Neural progenitor cell (in vitro differentiated cells): ENCODE measurements at places on chromosomes 12 and 14.

GRCh38 chr12:27061317-27061716 lies 21.1 kb downstream of the C12orf71 start:
- DNase-seq, result no peak

DNA sequence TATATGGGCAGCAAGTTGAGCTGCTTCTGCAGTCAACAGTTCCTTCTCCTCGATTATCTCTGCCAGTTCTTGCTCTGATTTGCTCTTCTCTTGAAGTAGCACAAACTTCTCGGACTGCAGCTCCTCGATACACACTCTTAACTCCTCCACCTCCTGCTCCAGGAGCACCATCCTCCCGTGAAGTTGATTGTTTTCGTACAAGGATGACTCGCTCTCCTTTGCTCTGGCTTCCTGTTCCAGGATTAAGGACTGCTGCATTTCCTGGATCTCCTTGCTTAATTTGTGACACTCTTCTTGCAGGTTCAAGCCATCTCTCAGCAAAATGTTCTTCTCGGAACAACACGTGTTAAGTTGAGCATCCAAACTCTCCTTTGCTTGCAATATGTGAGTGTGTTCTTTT lies 56.2 kb upstream of the VPS33A start:
- no peak for DNase-seq

GRCh38 chr12:124626971-124627411 lies 59.6 kb upstream of the NCOR2 start:
- DNase-seq, result no peak

GRCh38 chr14:58464652-58465051 lies 37.1 kb downstream of the KIAA0586 start:
- DNase-seq, result no peak

DNA sequence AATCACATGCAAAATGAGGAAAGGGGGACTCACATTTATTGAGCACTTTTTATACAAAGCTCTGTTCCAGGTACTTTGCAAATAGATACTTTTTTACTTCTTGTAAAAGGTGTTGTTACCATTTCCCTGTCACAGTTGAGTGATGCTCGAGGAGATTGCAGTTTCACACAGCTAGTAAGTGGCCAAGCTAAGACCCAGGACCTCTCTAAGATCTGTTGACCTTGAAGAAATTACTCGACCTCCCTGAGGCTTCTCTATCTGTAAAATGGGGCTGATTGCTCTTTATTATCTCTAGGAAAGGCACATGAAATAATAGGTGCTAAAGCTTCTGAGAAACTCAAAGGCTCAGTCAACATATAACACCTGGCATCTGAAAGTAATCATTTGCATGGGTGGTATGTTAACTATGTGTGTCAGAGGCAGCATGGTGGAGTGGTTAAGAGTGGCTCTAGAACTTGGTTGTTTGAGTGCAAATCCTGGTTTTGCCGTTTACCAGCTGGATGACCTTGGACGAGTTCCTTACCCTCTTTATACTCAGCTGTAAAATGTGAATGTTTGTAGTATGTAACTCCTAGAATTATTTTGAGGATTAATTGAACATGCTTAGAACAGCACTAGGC lies 41.5 kb downstream of the IFT81 start:
- DNase-seq, result no peak

DNA sequence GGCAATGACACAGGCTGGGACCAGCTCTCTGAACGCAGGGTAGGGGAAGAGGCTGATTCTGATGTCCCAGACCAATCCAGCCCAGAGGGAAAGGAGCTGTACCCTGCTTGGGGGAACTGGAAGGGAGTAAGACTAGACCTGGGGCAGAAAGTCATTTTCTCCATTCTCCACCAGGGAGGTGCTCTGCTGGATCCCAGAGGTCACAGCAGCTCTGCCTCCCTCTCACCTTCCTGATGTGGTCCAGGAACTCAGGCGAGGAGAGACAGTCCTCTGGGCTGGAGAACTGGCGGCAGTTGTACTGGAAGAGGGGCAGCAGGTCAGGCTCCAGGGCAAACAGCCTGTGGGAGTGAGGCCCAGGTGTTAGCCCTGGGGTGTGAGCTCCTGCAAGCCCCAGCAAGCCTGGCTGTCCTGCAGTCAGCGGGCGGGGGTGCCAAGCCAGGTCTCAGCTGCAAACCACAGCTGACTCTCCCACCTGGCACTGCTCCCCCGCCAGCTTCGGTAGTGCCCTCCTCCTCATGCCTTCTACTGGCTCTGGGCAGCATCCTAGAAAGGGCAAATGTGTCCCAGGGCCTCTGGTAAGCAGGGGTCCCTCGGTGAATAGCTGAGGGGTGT lies 1.9 kb downstream of the NGB start:
- no peak for DNase-seq

- DNase-seq, result no peak
Observed at GRCh38 chr14:90676912-90677311, 139.3 kb downstream of the TTC7B start.

DNA sequence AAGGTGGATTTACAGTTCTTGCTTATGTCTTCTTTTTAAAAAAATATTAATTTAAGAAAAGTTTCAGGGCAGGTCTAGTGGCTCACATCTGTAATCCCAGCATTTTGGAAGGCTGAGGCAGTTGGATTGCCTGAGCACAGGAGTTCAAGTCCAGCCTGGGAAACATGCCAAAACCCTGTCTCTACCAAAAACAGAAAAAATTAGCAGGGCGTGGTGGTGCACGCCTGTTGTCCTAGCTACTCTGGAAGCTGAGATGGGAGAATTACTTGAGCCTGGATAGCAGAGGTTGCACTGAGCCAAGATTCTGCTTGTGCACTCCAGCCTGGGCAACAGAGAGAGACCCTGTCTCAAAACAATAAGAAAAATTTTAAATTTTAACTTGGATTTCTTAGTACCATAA lies 5.4 kb upstream of the TAS2R46 start:
- DNase-seq, result no peak

GRCh38 chr14:100892496-100893227 lies 10.9 kb downstream of the RTL1 start:
- no peak for DNase-seq

- DNase-seq, result no peak
Observed at GRCh38 chr12:72135021-72135301, 137.2 kb upstream of the TRHDE start.

DNA sequence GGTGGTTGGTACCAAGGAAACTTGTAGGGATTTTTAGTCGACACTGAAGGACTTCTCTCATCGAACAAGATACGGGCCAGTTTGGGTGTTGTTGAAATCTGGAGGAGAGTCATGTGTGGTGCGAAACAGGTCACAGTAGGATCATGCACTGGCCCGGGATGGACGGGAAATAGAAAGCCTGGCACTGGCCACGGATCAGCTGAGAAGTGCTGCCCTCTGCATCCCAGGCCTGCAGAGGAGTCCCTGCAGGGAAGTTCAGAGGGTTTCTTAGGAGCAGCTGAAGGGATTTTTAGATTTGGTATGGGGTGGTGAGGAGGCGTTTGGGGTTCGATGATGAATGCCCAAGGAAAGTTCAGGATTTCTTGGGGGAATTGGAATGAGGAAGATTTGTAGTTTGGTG lies 63.1 kb downstream of the TSPAN9 start:
- DNase-seq, result no peak

GRCh38 chr12:110200124-110200417 lies 75.9 kb downstream of the IFT81 start:
- DNase-seq, result no peak

DNA sequence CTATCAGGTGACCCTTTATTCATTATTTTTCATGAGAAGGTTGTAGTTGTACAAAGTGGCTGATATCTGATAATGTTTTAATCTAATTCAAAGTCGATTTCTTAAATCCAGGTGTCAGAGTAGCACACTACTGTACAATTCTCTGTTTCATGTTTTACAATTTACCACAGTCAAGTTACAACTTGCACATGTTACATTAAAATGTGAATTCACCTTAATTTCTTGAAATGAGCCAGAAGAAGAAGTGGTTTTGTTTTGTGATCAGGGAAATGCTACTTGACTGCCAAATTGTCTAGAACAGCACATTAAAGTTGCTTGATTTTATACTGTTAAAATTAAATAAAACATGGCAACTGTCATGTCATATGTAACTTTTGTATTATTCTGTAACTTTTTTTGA lies 23.2 kb downstream of the LRRK2 start:
- DNase-seq, result no peak

GRCh38 chr12:89655841-89656240 lies 52.8 kb downstream of the ATP2B1 start:
- no peak for DNase-seq

- DNase-seq, result peak; percentile 37
Observed at GRCh38 chr12:79522257-79522988, 168.3 kb downstream of the PAWR start.

- DNase-seq, result peak; percentile 79
Observed at GRCh38 chr12:5022465-5023061, 21.1 kb upstream of the KCNA5 start.

DNA sequence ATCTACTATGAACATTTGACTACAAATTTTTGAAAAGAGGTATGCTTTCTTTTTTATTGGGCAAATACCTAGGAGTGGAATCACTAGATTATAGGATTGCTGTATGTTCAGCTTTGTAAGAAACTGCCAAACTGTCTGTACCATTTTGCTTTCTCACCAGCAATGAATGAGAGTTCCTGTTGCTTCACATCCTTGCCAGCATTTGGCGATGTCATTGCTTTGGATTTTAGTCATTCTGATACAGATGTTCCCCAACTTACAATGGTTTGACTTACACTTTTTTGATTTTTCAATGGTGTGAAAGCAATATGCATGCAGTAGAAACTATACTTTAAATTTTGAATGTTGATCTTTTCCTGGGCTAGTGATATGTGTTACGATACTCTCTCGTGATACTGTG lies 328.7 kb downstream of the RAD51B start:
- DNase-seq, result no peak

DNA sequence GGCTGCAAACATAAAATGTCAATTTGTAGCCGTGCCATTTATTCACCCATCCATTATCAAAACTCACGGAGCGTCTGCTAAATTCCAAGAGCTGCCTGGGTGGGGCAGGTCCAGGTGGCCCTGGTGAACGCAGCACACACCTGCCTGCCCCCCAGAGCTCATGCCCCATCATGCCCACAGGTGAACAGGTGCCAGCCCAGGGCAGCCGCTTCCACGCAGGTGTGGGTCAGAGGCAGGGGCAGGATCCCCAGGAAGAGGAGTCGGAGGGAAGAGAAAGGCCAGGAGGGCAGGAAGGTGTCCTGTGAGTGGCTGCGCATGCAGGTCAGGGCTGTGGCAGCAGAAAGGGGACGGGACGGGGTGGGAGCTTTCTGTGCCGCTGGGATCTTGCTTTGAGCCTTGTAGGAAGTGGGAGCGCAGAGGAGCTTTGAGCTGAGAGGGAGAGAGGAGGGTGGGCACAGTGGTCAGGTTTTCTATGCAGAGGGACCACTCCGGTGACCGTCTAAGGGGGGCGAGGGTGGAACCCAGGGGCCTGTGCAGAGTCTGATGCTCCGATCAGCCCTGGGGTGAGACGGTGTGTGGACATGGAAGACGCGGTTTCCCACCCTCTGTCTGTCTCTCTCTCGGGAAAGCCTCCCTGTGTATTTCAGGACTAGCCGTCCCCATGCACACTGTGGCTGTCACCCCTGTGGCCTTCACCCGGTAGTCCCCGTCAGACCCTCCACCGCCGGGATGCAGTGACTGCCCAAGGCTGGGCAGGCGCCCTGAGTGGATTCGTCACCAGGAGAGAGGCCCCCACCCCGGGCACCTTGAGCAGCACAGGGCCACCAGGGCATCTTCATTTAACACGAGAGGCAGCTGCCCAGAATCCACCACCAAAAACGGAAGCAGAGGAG lies 26.7 kb downstream of the GALNT9 start:
- DNase-seq, result no peak
